ENCODE measurements at places on chromosomes 3 and 15.

- no peak for DNase-seq
These were observed 145.0 kb upstream of the TRIM42 start for GRCh38 chr3:140532793-140533330.

DNA sequence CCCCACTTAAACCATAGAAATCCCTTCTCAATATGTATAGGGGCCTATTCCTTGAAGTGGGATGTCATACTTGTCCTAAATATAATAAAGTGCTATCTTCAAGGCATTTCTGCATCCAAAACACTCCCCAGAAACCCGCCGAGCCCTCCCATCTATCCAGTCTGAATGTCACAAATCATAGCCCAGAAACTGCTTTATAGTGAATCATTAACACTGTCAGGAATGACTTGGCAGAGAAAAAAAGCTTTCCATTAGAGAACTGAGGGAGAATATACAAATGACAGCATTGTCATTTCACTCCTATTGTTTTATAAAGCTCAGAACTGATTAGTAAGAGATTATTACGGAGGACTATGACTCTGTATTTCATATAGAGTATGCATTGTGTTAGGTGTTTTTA is 48.4 kb upstream of the MEIS2 start:
- no peak for DNase-seq

DNA sequence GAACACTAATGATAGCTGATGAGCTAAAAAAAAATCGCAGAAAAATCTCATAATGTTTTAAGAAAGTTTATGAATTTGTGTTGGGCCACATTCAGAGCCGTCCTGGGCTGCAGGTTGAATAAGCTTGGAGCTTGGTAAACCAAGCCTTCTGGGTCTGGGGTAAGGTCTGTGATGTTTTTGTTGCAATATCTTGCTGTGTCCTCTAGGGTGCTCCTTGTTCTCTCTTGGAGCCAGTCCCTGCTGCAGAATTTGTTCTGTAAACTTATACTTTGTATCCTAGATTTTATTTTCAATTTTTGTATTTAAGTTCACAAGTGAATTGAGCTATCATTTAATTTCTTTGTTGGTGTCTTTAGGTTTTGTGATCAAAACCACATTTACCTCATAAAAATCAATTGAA is 143.7 kb downstream of the NR1D2 start:
- DNase-seq, result peak; percentile 22

DNA sequence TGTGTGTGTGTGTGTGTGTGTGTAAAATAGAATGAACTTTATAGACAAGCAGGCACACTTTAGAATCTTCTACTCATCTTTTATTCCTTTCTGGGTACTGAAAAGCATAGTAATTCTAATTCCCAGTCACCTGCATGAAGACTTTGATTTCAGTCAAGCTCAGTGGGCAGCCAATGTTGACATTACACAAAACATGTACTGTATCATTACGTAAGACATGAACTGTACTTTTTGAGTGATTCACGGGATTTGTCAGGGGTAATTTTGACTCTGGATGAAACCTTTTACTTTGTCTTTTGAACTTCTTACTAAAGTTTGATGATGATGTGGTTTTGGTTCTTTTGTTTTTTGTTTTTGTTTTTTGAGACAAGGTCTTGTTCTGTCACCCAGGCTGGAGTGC is 38.8 kb downstream of the PTPRG start:
- no peak for DNase-seq

GRCh38 chr15:43776101-43776717 is 557 bp downstream of the ELL3 start:
- DNase-seq, result peak; percentile 49

- DNase-seq, result no peak
These were observed 87.6 kb upstream of the SOX2 start for GRCh38 chr3:181623924-181624694.

GRCh38 chr15:93703092-93703739 is 528.1 kb upstream of the MCTP2 start:
- no peak for DNase-seq

GRCh38 chr3:50089609-50089945 is 858 bp downstream of the RBM5 start:
- DNase-seq, result no peak

DNA sequence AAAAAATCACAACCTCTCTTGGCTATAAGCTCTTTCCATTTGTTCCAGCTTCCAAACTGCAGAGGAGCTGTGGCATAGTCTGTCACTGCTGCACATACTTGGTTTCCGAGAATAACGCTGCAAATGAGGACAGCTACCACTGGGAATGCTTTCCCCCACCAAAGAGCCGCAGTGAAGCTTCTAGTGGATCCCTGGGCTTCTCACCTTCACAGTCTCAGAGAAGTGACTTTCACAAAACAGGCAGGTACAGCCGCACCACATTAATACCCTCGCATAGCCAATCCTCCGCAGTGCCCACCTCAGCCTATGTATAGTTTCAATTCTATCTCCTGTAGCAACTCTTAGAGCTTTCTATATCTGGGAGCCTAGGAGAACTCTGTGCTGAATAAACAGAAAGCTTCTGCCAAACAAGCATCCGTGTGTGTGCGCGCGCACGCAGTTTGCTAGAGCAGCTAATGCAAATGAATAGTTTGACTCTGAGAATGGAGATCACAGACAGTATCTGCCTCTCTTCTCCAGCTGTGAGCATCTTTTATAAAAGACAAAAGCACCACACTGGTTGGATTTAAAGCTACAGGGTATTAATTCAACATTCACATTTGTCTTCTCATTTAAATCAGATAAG is 81.9 kb upstream of the PLXND1 start:
- DNase-seq, result no peak

GRCh38 chr3:4419386-4419785 is 47.7 kb downstream of the SUMF1 start:
- DNase-seq, result no peak

- DNase-seq, result no peak
These were observed 55.4 kb downstream of the B3GALNT1 start for GRCh38 chr3:161049683-161050248.

- no peak for DNase-seq
These were observed 197.5 kb upstream of the BCL6 start for GRCh38 chr3:187942658-187943241.

GRCh38 chr3:78670746-78671145 is 1097.1 kb downstream of the ROBO1 start:
- no peak for DNase-seq

DNA sequence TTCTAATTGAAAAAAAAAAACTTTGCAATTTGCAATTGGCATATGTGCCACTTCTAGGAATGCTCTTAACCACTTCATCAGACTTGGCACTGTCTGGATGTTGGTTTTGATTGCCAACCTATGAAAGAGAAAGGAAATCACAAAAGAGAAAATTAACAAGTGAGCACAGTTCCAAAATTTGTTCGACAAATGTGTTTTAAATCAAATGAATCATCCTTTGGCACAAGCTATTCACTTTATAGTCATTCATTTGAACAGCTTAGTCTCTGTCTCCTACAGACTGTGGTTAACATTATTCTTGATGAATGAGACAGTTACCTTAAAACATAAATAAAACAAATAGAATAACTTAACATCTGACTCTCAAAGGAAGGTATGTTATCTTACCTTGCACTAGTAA is 265.0 kb downstream of the EPHA3 start:
- DNase-seq, result no peak

- no peak for DNase-seq
These were observed 16.1 kb downstream of the ALS2CL start for GRCh38 chr3:46677411-46677726.

GRCh38 chr3:42424911-42425310 is 14.5 kb upstream of the LYZL4 start:
- no peak for DNase-seq

DNA sequence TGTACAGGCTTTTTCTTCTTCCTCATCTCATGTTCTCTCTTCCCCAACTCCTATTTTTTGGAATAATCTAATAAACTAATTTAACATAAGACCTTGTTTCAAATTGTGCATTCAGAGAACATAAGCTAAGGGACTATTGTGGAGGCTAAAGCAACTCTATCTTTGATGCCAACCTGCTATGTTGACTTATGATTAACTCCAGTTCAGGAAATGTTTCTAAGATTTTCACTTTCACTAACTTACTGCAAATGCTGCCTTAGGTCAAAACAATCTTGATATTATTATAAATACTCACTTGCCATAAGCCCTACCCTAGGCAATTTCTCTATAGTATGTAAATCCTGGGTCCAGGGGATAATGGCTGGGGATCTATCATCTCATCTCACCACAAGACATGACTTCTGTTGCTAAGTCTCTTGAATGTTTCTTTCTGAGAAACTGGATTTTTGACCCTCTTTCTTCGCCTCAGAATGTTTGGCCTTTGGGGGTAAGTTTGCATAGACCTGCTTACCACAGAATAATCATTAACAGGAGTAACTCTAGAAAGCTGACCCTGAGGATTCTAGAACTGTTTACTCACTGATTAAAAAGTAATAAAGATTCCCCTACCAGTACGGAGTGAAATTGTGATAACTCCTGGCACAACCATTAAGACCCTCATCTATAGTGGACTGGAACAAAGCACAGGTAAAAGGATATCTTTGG is 768.1 kb downstream of the GBE1 start:
- DNase-seq, result no peak

DNA sequence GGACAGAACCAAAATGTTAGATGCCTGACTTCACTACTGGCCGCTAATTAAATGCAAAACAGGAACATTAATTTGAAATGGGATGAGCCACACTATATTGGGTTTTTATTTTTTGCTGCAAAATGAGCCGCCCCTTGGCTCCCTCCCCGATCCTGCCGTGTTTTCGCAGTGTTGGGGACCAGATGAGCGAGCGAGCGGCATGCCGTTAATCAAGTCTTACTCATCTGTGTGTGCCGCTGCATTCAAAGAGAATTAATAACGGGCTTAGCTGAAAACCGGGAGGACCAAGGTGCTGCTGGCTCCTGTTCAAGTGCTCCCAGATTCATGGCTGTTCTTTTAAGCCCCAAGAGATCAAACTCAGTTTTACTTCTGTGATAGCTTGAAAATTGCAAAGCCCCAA is 20.0 kb downstream of the TAFA4 start:
- no peak for DNase-seq

- DNase-seq, result no peak
These were observed 31.4 kb upstream of the ABHD5 start for GRCh38 chr3:43659250-43659880.

GRCh38 chr3:29239376-29239775 is 41.5 kb upstream of the RBMS3 start:
- DNase-seq, result no peak

DNA sequence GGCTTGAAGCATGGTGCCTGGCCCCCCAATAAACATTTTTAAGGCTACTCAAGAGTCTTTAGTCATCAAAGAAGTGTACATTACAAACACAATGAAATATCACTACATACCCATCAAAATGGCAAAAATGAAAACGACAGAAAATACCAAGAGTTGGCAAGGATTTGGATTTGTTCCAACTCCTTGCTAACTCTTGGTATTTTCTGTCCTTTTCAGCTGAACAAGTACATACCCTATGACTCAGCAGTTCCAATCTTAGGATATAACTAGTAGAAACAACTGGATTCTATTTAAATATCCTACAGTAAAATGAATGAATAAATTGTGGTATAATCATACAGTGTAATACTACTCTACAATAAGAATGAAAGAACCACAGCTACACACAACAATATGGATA is 25.1 kb upstream of the GABPB1 start:
- DNase-seq, result no peak

DNA sequence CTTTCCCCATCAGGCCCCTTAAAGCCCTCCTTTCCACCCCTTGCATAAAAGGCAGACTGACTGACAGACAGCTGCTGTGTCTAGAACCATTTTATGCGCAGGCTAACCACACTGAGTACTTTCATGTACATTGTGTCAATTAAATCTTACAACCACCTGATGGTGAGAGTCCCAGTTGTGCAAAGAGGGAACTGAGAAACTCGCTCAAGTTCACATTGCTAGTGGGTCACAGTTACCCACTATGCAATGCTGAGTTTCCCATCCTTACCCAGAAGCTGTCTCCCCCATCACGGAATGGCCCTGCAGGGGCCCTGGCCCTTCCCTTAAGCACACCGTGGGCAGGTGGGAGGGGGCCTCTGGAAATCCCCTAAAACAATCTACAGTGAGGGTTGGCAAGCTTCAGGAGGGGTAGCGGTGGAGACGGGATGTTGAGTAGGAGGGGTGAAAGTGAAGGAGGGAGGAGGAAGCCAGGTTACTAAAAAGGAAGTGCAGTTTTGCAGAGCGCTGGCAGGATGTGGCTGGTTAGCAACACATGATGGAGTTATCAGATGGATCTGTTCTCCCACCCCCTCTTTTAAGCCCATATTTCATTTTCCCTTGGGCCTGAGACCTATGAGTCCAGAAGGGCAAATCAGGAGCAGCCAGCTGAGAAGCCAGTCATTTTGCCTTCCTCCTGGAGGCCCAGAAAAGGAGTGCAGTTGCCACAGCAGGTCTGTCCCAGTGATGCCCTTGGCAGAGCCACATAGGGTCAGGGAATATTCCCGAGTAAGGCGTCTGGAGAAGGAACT is 30.0 kb downstream of the STARD5 start:
- peak; percentile 29 for DNase-seq

Data from GM19239 (cell line).